Activated CD4-positive, alpha-beta T cell treated with anti-CD3 and anti-CD28 coated beads, Interleukin-2, amount 50 U/mL, for 1 hour (primary cell): ENCODE measurements at places on chromosomes 1 and 21.

- no peak for DNase-seq
Observed at GRCh38 chr1:161902182-161902581, 121.5 kb downstream of the OLFML2B start.

- no peak for DNase-seq
Observed at GRCh38 chr1:26745191-26745590, 42.6 kb upstream of the PIGV start.

GRCh38 chr1:93443454-93443853, 4.5 kb upstream of the FNBP1L start:
- no peak for DNase-seq

DNA sequence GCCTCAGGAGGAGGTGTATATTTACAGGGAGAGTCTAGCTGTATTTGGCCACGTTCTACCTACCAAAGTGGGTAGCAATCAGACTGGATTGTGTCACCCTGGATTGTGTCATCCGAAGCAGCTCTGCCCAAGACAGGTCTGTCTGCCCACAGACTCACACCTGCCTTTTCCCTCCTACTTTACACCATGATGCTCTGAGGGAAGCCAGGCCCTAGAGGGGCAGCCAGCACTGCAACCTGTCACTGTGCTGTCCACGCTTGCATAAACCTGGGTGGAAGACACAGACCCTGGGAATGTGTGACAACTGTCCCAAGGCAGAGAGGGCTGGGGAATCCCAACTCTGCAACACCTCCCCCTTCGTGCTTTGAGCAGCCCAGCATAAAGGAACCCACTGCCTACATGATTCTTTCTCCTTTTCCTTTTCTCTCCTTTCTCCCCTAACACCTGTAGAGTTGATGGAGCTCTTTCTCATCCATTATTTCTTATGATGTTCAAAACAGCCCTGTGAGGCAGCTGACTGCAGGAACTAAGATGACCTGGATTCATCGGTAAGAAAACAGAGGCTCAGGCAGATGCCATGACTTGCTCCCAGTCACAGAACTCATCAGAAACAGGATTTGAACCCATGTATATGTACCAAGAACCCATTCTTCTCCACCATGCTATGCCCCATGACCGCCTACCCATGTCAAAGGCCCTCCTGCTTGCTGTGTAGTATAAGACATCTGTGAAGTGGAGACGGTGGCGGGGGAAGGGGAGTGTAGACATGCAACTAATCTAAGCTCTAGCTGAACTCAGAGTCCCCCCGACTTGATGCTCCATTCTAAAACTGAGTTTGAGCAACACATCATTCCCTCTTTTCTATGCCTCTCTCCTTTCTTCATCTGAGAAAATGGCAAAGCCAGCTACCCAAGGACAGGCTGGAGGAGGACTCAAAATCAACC, 55.9 kb downstream of the ITPKB start:
- DNase-seq = peak; percentile 32

DNA sequence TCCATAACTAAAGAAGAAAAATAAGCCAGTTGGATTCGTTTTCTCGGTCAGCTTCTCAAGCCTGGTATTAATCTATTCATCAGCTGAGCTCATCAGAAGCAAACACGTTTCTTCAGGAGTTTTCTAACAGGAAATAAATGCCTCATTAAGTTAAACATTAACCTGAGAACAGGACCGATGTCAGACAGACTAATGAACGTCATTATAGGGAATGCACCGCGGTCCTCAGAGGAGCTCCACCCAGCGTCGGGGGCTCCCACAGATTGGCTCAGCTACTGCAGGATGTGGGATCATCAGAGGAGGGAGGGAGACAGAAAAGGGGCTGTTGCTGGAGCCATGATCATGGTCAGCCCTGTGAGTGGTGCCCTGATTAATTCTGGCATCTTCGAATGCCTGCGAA, 615.4 kb downstream of the PTPRU start:
- no peak for DNase-seq

- DNase-seq = no peak
Observed at GRCh38 chr1:174884038-174884437, 115.7 kb upstream of the CACYBP start.

GRCh38 chr1:245019910-245020486, 134.8 kb upstream of the KIF26B start:
- no peak for DNase-seq

DNA sequence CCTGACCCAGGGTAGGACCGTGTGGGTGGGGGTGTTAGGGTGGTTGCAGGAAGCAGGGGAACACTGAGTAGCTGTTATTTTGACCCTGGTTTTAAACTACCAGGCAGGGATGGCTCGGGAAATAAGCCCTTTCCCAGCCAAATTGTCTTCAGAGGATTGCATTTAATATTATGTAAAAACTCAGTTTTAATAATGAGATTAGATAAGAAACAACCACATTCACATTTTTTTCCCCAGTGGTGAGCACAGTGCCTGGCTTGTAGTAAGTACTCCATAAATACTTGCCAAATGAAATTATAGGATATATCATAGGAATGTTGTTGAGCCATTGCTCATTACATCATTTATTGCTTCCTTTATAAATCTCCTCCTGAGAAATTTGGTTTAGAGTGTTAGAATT, 3.1 kb upstream of the ACP6 start:
- no peak for DNase-seq
